ENCODE measurements at places on chromosomes 3 and 15.

- DNase-seq = no peak
Observed at GRCh38 chr3:150168698-150169097, 198.0 kb upstream of the PFN2 start.

GRCh38 chr15:28990390-28990789, 104.6 kb downstream of the APBA2 start:
- no peak for DNase-seq

DNA sequence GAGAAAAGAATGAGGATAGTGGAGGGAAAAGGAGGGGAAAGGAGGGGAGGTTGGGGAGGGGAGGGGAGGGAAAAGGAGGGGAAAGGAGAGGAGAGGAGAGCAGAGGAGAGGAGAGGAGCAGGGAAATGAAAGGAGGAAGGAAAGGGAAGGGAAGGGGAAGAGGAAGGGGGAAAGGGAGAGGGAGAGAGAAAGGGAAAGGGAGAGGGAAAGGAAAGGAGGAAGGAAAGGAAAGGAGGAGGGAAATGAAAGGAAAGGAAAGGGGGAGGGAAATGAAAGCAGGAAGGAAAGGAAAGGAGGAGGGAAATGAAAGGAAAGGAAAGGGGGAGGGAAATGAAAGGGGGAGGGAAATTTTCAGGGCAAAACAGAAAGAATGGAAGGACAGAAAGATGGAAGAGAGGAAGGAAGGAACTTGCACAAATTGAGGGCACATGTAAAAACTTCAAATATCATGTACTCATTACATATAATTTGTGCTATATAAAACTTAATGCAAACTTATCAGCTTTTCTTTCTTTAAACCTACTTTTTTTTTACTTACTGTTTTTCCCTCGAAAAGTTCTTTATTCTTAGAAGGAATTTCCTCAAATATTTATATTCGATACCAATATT, 148.0 kb downstream of the ZBTB20 start:
- DNase-seq = no peak

- no peak for DNase-seq
Observed at GRCh38 chr3:44446929-44447328, 30.5 kb downstream of the ZNF445 start.

- DNase-seq = no peak
Observed at GRCh38 chr3:61483997-61484396, 77.4 kb upstream of the PTPRG start.

DNA sequence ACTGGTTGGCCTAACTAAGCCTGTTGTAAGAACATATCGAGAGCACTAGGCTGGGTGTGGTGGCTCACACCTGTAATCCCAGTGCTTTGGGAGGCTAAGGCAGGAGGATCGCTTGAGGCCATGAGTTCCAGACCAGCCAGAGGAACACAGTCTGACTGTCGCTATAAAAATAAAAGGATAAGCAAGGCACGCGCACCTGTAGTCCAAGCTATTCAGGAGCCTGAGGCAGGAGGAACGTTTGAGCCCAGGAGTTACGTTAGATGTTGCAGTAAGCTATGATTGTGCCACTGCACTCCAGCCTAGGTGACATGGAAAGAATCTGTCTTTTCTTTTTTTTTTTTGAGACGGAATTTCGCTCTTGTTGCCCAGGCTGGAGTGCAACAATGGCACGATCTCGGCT, 24.9 kb downstream of the MAP4 start:
- no peak for DNase-seq

DNA sequence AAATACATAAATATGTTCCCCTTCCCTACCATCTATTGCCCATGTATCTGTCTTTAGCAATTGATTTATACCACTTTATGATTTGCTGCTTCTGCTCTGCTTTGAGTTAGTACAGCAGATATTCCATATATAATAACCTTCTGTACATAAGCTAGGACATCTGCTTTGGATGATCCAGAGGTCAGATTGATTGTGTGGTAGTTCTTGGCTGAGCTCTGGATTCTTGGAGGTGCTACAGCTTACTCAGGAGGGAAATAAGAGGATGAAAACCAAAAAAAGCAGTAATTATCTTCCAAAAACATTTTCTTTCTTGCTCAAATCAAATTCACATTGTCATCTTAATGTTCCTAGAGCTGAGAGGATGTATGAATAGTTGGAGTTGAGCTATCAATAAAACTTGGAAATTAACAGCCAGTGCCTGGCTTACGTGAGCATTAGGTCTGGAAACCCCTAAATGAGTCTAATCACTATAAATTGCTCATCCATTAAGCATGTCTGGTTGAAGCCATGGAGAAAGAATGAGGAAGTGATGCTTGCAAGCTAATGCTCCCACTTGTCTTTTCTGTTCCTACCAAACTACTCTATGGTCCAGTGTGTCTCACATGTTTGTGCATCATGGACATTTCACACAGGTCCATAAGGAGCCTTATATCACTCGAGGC, 36.3 kb upstream of the TMEM42 start:
- DNase-seq = no peak

GRCh38 chr3:177333533-177334520, 136.5 kb upstream of the TBL1XR1 start:
- DNase-seq = no peak

DNA sequence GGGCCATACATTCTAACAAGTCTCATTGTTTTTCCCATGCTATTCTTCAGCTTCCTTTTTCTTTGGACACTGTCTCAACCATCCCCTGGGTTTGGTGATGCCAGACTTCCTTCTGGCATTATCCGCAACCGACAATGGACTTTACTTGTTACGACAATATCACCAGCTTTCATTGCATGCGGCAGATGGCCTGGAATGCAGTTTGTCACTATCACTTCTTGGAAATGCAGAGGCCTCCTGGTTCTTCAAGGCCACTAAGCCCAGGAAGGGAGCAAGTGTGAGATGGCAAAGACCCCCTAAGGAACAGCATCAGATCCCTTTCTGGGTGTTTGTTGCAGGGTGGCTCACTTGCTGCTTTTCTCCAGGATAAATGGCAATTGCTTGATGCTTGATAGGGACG, 128.6 kb downstream of the PTPRG start:
- no peak for DNase-seq

DNA sequence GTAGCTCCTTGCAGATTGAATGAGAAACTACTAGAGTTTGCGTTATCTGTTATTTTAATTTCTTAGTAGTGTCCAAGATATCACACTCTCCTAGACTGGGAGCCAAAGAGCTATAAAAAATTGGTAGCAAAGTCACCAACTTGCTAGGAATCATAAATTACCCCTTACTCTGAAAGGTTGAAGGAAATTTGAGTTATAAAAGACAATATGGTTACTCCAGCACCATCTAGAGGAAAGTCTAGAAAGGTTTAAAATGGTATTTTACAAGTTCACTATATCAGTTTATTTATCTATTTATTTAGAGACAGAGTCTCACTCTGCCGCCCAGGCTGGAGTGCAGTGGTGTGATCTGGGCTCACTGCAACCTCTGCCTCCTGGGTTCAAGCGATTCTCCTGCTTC, 121.6 kb downstream of the RBPMS2 start:
- DNase-seq = no peak

DNA sequence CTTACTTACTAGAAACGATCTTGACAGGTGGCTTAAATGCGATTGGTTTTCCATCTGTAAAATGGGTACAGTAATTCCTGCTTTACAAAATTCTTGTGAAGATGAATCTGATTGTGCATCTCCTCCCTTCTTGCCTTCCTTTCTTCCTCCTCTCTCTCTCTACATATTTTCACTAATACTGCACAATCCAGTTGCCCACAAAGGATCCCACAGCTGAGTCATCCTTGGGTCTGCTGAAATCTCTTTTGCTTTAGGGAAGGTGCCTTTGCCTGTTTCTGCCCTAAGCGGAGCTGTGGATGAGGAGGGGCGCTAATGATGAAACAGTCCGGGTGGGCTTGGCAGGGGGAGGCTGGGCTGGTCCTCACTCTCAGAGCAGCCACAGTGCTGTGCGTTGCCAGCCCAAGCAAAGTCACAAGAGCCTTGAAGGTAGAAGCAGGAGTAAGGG, 46.1 kb downstream of the AMOTL2 start:
- DNase-seq = no peak

- no peak for DNase-seq
Observed at GRCh38 chr15:55958349-55958748, 35.1 kb downstream of the NEDD4 start.

DNA sequence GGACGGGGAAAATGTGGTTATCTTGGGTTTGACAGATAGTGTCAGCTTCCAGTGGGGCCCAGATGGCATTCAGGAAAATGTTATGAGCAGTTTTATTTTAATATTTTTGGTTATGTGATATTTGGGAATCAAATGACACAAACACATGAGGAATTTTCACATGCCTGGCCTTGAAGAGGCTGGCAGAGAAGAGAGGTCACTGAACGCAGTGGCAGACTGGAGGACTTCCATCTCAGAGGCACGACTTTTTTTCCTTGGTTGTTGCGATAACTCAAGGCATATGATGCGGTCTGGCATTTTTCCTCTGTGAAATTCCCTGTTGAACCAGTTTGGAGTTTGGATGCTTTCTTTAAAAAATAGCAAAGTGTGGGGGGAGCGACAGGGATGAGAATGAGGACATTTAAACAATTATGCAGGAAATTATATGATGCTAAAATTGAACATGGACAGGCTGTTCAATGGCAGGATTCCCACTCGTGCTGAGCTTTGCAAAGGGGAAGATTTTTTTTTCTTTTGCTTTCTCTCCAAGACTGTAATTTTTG, 36.9 kb upstream of the ARPP21 start:
- DNase-seq = no peak

DNA sequence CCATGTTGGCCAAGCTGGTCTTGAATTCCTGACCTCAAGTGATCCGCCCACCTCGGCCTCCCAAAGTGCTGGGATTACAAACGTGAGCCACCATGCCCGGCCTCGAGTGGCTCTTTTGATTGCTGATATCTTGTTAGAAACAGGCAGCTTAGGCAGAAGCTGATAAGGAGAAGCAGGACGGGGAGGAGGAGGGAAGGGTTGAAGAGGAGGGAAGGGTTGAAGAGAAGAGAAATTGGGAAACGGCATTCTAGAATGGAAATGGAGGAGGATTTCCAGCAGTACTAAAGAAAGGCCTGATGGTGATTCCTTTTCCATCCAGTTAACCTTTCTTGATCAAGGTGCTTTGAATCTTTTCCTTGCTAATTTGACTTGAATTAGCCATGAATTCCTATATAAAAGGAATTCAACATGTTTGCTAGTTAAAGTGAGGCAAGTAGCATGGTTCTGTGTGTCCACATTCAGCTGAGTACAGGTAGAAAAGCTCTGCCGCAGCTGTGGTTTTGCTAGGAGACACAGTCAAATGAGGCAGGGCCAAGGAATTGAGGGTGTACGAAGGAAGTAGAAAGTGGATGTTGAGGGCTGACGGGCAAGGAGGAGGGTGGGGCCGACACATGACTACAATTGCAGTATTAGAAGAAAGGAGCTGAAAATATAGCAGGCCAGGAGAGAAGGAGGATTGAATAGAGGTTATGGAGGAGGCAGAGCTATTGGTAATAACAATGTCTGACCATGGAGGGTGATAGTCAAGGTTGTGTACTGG, 27.2 kb upstream of the ATP1B3 start:
- peak; percentile 20 for DNase-seq

DNA sequence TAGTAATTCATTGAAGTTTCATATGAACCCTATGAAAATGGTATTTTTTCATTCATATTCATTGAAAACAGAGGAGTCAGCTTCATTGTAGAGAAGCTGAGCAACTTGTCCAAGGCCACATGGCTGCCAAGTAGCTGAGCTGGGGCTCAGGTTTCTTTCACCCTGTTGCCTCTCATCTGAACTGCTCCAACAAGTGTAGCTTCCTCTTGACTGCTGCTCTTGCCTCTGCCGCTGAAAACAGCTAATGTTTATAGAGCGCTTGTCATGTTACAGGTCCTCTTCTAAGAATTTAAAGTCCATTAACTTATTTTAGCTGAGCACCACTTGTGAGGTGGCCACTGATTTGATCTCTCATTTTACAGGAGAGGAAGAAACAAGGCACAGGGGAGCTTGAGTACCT, 81.1 kb downstream of the PDCD6IP start:
- no peak for DNase-seq

- no peak for DNase-seq
Observed at GRCh38 chr3:4461468-4462090, 5.5 kb downstream of the SUMF1 start.

DNA sequence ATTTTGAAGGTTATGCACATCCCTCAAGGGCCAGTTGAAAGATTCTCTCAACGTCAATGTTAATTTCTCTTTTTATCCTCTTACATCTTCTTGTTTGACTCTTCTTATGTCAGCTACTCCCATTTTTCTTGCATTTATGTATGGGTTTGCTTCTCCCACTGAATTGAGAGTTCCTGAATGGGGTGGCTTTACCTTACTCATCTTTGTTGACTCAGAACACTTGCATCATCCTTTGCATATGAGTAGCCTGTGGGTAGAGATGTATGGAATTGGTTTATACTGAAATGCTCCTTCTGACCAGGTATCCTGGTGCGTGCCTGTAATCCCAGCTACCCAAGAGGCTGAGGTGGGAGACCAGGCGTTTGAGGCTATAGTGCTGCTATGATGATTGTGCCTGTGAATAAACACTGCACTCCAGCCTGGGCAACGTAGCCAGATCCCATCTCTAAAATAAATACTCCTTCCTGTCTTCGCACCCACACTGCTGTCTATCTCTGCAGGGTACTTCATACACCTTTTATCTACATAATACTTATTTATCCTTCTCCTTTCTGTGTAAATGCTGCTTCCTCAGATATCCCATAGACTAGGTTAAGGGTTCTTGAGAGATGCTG, 123.6 kb upstream of the DPH6 start:
- DNase-seq = no peak

DNA sequence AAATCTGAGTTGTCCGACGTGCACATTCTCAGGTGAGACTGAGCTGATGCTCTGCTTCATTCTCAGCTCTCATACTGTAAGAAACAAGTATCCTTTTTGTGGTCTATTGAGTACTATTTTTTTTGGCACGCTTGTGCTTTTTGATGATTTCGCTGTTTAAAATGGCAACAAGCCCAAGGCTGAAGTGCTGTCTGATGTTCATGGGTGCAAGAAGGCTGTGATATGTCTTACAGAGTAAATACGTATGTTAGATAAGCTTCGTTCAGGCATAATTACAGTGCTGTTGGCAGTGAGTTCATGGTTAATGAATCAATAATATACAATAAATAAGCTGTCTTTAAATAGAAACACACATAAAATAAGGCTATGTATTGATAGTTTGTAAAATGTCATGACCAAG, 27.2 kb downstream of the AQR start:
- DNase-seq = no peak

DNA sequence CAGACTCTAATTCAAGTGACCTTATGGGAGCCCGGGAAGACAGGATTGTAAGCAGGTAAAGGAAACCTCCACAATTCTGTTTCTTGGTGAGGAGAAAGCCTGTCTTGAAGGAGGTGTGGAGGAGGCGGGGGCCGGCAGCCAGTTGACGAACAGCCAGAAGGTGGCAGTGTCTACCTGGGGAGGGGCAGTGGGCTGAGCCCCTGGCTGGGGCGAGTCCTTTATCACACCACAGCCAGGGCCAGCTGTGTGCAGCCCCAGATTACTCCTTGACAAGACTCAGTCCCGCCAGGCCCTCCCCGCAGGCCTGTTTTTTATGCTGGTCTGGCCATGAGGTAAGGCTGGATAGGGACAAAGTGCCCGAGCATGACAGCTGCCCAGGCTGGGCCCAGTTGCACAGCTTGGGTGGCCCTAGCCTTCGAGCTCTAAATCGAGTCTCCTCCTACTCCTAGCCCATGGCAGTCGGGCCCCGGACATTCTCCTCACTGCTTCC, 40.9 kb upstream of the IDH2 start:
- DNase-seq = peak; percentile 95

- no peak for DNase-seq
Observed at GRCh38 chr3:4044619-4045018, 245.4 kb downstream of the LRRN1 start.

Measured in WERI-Rb-1 (cell line).